ENCODE measurements at places on chromosomes 12 and 14.

GRCh38 chr14:91205459-91205858 lies 39.0 kb downstream of the GPR68 start:
- no peak for DNase-seq

DNA sequence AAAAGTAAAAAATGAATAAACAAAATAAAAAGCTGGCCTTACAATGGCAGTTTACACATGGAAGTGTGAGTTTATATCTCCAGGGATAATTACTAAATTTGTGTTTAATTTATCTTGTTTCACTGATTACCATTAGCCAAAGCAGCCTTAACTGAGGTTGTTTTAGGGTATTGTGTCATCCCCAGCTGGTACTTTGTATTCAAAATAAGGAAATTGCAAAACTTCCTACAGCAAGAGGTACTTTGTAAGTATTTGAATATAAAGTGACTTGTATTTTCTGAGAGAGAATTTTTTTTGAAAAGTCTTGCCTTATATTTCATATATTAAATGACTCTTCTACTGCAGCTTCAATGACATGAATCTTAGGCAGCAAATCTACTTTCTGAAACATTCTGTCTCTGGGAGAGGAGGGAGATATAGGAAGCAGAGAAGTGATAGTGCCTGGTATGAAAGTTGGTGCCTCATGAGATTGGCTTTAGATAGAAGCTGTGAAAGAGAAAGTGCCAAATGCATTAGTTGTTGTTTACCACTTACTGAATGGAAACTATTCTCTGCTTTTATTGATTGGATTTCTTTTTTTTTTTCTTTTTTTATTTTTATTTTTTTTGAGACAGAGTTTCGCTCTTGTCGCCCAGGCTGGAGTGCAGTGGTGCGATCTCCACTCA lies 6.7 kb downstream of the FNTB start:
- no peak for DNase-seq

DNA sequence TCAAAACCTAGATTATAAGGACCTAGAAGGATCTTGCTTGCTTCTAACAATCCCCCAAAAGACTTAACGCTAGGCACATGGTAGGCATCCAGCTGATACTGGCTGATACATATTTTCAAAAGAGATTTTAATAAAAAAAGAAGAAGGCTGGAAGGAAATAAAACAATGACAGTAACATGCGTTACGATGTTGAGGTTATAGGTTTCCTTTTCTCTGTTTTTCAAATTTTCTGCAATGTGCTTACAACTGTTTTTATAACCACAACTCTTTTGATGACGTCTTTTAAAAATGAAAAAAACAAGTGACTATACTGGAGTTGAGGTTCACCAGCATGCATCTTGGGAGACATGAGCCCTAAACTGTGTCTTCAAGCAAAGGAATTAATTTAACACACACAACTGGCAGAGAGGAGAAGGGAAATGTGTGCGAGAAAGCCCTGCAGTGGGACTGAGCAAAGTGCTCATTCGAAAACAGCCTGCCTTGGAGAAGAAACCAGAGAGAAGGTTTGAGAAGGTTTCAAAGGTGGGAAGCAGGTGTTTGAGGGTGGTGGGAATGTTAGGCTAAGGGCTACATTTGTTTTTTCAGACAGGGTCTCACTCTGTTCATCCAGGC lies 80.4 kb downstream of the DUSP16 start:
- DNase-seq: no peak

DNA sequence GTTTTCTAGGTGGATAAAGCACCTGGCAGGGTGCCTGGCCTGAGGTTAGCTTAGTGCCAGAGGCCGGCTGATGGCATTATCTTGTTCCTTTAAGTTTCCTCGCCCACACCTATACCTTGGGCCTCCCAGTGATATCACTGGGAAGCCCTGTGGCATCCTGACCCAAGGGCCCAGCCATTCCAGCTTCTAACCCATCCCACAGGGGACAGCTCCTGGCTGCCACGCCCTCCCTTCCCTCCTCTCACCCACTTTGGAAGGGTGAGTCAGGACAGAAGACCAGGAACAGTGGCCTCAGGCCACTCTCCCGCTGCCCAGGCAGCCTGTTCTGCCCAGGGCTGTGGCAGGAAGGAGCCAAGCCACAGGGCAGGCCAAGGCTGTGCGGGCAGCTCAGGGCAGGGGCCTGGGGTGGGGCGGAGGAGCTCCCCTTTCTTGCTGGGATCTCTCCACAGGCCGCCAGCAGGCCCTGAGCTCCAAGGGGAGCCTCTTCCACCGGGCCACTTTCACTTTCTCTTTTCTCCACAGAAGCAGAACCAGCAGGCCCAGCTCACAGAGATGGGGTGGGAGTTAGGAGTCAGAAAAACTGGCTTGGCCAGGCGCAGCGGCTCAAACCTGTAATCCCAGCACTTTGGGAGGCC lies 75.1 kb downstream of the IRF2BPL start:
- DNase-seq: no peak

DNA sequence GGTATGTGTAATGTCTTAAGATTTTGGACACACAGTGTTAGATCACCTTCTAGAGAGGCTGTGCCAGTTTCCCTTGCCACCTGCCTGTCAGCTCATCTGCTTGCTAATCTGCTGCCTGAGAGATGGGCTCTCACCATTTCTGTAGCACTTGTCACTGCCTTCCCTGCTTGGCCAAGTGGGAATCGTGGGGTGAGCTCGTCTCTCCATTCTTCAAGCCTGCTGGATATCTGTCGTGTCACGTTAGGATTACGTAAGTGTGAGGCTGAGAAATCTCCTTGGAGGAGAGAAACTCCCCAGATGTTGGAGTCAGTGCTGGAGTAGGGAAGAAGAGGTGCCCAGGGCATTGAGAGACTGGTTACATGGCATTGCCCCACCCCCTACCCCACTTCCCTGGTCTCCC lies 8.6 kb upstream of the RPH3A start:
- DNase-seq: no peak

GRCh38 chr12:55633151-55633550 lies 3.5 kb upstream of the OR10P1 start:
- DNase-seq: no peak

DNA sequence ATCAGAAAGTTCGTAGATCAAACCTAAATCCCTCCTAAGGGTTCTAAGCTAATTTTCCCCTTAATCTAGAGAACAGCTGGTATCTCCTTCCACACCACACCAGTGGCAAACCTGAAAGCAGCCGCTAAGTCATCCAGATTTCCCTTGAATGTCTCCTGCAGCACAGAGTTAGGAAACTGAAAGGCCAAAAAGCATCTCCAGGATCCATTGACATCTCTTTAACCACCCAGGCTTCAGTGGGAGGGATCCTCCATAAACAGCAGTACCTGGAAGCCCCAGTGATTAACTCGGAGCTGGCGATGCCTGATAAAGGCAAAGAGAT lies 47.6 kb downstream of the CRACR2A start:
- DNase-seq: no peak

DNA sequence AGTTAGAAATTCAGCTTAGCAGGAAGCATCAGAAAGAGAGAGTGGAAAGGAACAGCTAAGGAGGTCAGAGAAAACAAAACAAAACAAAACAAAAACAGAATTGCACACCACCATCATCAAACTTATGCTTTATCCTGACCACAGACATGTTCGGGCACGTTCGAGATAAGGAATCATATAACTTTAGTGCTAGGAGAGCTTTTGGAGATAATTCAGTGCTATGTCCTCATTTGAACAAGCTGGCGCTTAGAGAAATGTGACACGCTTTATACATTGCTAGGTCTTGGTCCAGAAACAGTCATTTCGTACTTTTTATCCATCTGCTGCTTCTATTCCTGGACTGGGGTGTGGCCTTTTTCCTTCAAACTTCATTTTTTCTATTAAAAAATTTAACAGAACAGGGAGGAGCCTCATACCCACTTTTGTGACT lies 213.1 kb downstream of the PTPRO start:
- DNase-seq: no peak

GRCh38 chr12:122067966-122068365 lies 10.6 kb upstream of the MLXIP start:
- DNase-seq: no peak

DNA sequence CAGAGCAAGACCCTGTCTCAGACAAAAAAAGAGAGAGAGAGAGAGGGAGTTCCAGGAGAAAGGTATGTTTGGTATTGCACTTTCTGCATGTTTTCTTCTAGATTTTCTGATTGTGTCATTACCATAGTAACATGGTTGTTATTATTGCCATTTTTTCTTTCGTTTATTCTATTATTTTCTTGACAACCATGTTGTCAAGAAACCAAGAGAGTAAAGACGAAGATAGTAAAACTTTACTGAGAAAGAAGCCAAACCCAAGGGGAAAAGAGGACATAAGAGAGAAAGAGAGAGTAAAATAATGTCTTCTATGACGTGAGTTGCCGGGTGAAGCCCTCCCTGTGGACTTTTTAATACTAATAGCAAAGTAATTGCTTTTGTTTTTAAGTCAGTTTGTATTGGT lies 1186.0 kb upstream of the SEL1L start:
- no peak for DNase-seq

Data from NCI-H146 (cell line).